ENCODE measurements at places on chromosomes 11 and 22.

DNA sequence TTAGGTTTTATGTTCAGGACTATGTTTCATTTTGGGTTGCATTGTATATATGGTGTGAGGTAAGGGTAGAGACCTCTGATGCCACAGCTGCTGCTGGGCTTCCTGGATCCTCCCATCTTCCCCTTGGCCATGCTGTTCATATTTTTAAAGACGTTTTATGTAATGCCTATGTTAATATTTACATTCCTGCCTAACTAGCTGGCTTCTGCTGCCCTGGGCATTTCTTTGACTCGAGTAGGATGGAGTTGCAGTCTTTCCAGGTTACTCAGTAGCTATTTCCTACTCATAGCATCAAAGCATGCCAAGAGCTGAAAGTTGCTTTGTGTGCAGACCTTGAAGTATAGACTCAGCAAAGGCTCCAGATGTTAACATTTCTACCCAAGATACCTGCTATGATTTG, 220.5 kb upstream of the CADM1 start:
- no peak for DNase-seq

DNA sequence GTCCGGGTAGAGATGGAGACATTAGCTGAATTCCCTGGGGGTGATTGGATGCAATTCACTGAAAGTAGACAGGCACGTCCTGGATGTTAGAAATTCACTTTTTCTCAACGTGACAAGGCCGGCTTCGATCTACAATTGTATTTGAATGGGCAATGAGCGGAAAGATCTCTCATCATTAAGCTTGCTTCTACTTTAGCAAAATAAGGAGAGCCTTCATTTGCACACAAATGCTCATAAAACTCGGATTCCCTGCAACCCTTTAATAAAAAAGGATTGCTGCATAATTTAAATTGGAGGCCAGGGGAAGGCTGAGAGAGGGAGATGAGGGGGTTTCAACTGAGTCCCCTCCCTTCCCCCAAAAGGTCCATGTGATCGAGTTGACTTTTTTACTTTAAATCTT, 10.6 kb upstream of the PAX6 start:
- no peak for DNase-seq

DNA sequence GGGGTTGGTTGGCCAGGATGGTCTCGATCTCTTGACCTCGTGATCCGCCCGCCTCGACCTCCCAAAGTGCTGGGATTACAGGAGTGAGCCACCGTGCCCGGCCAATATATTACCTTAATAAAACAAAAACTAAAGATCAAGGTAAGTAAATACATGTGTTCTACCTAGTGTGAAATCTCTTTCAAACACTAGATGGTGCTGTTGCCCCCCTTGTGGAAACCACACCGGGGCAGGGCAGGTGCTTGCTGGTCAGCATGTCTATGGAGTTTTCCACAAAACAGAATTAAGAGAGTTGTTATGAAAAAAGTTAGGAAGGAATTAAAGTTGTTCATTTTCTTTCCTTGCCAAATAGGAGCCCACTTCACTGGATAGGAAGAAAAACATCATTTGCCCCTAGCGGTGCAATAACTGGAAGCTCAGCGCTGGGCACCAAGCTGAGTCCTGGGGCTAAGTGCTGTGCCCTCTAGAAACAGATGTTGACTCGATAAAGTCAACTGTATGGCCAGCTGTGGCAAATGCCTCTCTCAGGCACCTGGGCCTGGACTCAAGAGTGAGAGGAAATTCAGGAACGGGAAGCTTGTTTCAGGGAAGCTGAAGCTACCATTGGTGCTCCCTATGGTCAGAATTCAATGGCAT, 6.3 kb upstream of the KCNJ5 start:
- DNase-seq = no peak

GRCh38 chr11:73652856-73653559, 6.6 kb downstream of the PLEKHB1 start:
- DNase-seq = no peak
